ENCODE measurements at places on chromosomes 2 and 18.

DNA sequence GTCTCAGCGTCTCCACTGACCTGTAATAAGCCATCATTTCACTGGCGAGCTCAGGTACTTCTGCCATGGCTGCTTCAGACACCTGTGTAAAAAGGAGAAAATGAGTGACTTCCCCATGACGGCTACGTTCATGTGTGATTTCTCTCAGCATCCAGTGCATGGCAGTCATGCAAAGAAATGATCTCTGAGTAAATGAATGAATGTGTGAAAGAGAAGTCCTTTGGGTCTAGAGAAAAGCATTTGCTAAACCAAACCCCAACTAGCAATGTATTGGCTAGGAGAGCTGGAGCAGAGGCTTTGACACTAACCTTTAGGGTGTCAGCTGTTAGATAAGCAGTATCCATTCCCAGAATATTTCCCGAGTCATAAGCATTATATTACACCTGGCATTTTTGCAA lies 417 bp downstream of the IL1B start:
- DNase-seq: no peak

DNA sequence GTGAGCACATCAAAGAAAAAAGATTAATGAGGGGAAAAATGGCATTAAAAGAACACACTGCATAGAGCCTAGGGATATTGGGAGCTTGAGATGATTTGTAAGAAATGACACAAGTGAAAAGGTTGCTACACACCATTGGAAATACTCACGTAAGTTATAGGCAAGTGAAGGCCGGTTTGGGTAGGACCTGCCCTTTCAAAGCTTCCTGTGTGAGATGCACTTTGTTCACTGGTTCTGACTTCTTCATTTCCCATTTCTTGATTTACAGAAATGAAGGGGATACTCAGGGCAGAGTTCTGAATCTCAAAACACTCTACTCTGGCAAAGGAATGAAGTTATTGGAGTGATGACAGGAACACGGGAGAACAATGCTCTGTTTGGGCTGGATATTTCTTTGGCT lies at the start of gene IL18RAP:
IL18RAP (plus strand) TSS at position 251 of the 400 bp plus-strand sequence; CDS start at position 369, 118 bp downstream.
- no peak for DNase-seq

- no peak for DNase-seq
Measured at GRCh38 chr2:99545604-99546003, 55.8 kb upstream of the REV1 start.

GRCh38 chr18:48019557-48020325 lies 89.3 kb upstream of the SMAD2 start:
- DNase-seq: no peak

DNA sequence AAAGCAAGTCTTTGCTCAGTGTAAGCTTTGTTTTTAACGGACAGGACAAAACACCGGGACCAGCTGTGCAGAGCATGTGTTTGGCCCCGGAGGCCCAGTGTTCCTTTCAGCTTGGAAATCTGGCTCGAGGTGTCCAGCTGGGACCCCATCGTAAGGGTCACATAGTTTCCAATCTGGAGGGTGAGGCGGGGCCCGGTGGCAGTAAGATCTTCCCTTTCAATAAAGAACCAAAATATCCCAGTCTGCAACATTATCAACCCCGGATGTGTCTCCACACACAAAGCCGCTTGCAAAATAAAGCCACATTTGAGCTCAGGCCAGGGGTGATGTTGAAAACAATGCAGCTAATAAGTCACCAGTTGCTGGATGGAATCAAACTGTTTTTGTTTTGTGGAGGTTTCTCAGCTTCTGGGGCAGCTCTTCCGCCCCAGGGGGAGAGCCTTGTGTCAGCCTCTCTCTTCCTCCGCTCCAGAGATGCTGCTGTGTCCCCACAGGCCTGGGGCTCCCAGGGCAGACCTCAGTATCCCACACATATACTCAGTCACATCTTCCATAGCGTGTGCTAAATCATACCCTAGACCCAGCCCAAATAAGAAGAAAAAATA lies 138.6 kb upstream of the GLI2 start:
- DNase-seq: no peak

- no peak for DNase-seq
Measured at GRCh38 chr2:193382583-193382982, 1187.8 kb upstream of the TMEFF2 start.

DNA sequence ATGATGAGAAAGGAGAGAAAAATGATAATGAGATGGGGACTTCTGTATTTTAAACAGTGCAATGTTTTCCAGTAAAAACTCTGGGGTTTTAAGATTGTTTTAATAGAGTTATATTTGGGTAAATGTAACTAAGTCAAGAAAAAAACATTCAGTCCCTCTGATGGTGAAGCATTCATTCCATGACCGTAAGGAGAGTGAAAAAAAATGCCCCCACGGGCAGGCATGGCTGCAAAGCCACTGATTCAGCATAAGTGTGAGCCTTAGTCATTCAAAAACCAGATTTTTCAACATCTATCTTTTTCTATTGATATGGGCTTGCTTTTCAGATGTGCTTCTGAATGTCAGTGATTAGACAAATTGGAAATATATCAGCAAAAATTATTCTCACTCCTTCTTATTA lies 957.8 kb downstream of the SLC4A3 start:
- DNase-seq: no peak

DNA sequence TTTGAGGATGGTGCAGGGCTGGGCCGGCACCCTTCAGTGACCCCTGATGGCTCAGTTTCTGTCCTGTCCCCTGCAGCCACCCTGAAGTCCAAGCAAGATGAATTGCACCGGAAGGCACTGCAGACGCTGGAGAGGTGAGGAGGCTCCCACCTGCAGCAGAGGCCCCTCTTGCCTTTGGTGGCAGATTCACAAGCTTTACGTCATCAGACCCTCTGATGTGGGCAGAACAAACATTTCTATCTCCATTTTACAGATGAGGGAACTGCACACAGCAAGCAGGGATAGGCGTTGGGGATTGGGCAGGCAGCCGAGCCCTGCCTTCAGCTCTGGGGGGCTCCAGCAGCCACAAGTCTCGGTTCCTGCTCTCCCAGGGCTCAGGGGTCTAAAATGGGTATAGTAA lies 107.7 kb upstream of the MCFD2 start:
- DNase-seq: no peak

- DNase-seq: no peak
Measured at GRCh38 chr2:29817801-29818680, 103.3 kb downstream of the ALK start.

- no peak for DNase-seq
Measured at GRCh38 chr2:134281815-134282419, 28.0 kb downstream of the MGAT5 start.

All from GM12891 (cell line).